KG1 (cell line): ENCODE measurements at places on chromosomes 13 and 19.

DNA sequence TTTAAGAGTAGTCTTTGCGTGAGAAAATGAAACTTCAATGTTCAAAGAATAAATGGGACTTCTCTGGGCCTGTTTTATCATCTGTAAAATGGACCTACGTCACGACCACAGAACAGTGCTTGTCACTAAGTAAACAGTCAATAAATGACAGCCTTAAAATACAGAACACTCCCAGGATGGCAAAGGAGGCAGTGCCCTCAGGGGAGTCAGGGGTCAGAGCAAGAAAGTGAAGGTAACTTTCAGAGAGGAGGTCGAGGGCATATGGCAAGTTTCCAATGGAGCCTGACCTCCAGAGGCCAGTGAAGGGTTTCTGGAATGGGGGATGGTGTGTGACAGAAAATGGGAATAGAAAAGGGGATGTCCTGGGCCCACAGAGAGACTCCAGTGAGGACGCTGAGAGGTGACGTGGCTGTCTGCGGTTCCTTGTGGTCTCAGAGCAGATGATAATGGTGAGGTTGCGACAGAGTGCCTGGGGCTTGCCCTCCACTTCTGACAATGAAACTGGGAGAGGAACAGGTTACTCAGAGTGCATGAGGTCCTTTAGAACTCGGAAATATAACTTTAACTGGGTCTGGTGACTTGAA, 91.8 kb downstream of the UBL3 start:
- DNase-seq: peak; percentile 63

- DNase-seq: no peak
Measured at GRCh38 chr13:92452840-92453239, 773.8 kb upstream of the GPC6 start.

GRCh38 chr19:9009935-9010651, at the start of gene MUC16:
TSS of gene MUC16 (minus strand) at chr19:9010409.
- no peak for DNase-seq

- no peak for DNase-seq
Measured at GRCh38 chr13:43760257-43760656, 26.5 kb downstream of the ENOX1 start.

DNA sequence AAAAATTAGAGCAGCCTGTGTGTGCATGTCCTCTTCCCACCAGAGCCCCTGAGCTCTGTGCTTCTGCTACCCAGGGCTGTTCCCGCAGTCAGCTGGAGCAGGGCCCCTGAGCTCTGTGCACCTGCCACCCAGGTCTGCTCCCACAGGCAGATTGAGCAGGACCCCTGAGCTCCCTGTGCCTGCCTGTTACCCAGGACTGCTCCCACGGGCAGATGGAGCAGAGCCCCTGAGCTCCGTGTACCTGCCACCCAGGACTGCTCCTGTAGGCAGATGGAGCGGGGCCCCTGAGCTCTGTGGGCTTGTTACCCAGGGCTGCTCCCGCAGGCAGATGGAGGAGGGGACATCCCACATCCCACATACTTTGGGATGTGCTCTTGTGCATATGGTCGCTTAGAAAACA, 186.8 kb upstream of the SOX1 start:
- DNase-seq: no peak

- no peak for DNase-seq
Measured at GRCh38 chr13:53136554-53137215, 108.1 kb downstream of the OLFM4 start.

DNA sequence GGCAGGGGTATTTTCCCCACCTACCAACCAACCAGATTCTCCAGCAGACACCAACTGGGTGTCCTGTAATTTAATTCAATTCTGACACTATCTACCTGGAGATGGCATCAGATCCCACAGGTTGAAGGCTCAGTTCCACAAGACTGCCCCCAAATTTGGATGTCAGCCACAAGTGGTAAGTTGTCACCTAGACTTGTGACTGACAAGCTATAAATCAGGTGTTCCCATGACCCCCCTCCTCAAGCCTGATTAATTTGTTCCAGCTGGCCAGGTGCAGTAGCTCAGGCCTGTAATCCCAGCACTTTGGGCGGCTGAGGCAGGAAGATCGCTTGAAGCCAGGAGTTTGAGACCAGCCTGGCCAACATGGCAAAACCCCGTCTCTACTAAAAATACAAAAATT, 10.6 kb upstream of the HAUS5 start:
- no peak for DNase-seq

DNA sequence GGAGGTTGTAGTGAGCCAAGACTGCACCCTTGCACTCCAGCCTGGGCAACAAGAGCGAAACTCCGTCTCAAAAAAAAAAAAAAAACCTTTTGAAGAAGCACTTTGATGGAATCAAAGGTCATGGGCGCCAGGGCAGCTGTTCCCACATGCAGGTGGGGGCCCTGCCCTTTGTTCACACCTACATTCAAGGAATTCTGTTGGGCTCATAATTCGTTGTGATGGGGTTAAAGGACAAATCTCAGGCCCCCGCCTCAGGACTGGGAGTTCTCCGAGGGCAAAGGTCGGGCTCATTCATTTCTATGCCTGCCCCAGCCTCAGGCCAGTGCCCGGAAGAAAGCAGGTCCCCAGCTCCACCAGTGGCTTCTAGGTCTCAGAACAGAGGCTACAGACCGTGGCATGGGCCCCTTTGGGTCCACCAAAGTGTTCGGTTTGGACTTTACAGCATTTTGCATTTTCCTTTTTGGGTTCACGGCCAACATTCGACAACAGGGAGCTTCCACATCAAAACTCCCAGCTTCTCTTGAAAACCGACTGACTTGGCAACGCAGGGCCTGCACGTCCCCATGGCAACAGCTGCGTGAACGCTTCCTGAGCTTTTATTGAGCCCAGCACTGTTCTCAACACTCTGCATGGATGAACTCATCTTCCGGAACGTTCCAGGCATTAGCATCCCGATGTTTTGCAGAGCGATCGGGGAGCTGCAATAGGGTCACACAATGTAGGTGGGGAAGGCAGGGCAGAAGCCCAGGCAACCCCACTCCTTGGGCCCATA, 10.1 kb upstream of the GTF2F1 start:
- no peak for DNase-seq

GRCh38 chr13:29359181-29359580, 236.3 kb downstream of the SLC7A1 start:
- no peak for DNase-seq

- DNase-seq: no peak
Measured at GRCh38 chr13:111252446-111253364, 67.7 kb upstream of the TEX29 start.

DNA sequence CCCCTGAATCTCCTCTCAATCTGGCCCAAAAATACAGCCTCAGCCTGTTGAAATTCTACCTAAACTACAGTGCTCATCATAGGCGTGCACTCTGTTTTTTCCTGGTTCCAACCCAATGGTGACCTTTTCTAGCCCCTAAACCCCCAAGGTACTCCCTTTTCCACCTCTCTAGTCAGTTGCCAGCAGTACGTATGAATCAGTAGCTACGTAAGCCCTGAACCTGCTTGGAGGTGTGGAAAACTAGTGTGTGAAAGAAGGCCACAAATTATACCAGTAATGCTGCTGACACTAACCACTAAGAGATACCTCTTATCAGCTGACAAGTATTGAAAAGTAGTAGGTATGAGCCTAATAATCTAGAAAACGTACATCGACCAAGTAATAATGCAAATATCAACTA, 60.9 kb downstream of the FOXO1 start:
- no peak for DNase-seq

GRCh38 chr19:47123406-47123805, 7.2 kb upstream of the SAE1 start:
- no peak for DNase-seq

DNA sequence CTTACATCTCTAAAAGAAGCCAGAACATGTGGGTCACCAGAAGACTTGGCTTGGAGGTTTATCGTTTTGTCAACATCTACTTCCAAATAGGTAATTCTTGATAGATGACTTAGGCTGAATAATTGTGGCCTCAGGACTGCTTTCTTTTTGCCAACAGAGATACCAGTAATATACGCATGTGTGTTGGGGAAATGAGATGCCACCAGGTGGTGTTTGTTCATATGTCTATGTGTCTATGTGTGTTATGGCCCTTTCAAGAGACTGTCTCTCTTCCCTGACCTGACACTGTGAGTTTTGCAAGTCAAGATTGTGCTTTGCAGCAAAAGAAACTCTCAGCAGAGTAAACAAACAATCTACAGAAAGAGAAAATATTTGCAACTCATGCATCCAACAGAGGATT, 31.6 kb upstream of the METTL21C start:
- DNase-seq: no peak

GRCh38 chr13:88623150-88623549, 952.0 kb downstream of the SLITRK5 start:
- peak; percentile 64 for DNase-seq

- DNase-seq: no peak
Measured at GRCh38 chr13:32840989-32841713, 175.1 kb upstream of the KL start.

DNA sequence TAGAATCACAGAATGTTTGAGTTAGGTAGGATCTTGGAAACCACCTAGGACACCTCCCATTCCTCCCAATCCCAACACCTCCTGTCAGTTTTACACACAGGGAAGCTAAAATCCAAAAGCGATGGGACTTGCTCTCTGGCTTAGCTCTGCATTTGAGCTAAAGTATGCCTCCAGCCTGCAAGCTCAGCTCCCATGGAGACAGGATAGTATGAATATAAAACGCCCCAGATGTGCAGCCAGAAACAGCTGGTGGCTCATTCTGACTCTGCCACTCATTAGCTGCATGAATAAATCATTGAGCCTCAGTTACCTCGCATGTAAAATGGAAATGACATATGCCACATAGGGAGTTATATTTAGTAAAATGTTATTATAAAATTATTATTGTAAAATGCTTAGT, 336.0 kb downstream of the SUCLA2 start:
- DNase-seq: no peak

DNA sequence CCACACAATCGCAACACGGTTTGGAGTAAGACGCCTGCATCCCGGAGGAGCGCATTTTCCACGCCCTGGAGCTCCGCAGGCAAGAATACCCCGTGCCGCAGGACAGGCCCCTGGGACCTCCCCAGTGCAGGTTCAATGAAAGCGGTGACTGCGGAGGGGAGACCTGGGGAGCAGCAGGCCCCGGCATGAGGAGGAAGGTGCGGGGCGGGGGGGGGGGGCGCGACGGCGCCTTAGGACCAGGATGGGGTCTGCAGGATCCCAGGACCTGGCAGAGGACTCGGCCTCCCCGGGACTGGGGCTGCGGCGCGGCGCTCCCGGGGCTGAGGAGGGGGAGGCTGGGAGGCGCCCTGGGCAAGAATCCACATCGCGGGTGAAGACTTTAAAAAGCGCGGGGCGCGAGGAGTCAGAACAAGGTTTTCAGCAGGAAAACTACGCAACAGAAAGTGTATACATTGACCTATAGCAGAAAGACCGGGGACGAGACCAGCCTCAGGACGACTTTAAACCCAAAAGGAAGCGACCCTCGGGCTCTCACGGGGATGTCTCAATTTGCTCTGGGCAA, 432 bp downstream of the ZNF611 start:
- no peak for DNase-seq

DNA sequence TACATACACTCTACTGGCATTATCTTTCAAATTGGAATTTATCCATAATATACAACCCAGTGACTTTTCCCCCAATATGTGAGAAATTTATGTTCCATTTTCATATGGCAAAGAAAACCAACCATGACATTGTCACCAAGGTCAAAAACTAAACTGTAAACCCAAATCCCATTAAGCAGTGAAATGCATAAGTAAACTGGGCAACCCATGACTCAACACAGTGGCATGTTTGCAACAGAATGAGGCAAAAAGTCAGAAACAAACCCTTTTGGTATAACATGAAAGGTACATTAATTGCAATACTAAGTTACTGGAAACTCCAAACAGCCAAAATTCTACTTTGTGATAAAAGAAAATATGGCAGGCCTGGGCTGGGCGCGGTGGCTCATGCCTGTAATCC, 4.9 kb downstream of the ZNF878 start:
- DNase-seq: no peak

DNA sequence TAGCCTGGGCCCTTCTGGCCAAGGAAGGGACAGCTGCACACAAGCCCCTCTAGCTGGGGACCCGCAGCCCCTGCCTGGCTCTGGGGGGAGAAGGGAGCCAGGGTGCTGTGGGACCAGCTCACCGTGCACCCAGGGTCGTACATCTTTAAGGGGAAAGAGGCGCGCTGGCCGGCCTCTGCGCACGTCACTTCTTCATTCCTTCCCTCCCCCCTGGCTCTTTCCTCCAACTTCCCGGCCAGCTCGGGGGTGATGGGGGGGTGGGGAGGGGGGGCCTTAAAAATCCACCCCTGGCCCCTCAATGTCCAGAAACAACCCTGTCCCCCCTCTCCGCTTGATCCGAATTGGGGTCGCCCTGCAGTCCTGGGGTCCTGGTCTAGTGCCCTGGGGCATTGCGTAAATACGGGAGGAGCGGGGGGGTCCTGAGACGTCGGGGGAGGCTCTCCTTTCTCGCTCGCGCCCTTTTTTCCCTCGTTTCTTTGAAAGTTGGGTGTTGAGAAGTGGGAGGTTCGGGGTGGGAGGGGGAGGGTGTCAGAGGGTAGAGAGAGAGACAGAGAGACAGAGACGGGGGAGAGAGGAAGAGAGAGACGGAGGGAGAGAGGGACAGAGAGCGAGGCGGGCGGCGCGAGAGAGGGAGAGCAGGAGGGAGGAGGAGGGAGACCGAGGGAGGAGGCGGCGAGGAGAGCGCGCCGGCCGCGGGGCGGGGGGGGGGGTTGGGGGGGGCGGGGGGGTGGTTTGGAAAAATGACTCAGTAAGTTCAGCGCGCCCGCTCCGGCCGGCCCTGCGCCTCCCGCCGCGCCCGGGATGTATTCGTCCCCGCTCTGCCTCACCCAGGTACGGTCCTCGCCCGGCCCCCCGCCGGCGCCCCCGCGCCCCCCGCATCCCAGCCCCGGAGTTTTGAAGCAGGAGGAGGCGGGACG, at the start of gene NFIC:
NFIC (plus strand) TSS at position 748 of the 917 bp plus-strand sequence; CDS start at position 802, 54 bp downstream.
- peak; percentile 44 for DNase-seq

DNA sequence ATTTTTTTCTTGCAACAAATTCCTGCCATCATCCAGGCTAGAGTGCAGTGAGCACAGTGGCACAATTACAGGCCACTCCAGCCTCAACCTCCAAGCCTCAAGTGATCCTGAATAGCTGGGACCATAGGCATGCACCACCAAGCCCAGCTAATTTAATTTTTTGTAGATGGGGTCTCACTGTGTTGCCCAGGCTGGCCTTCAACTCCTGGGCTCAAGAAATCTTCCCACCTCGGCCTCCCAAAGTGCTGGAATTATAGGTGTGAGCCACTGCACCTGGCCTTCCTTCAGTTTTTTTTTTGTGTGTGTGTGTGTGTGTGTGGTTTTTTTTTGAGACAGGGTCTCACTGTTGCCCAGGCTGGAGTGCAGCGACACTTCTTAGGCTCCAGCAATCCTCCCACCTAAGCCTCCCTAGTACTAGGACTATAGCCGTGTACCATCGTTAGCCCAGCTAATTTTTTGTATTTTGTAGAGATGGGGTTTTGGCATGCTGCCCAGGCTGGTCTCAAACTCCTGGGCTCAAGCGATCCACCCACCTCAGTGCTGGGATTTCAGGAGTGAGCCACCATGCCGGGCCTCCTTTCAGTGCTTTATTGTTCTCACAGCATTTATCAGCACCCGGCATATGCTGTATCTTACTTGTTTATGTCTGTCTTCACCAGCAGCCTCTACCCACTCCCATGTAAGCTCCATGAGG, 5.9 kb upstream of the SRRM5 start:
- DNase-seq: no peak
